ENCODE measurements at places on chromosomes 7 and 10.

DNA sequence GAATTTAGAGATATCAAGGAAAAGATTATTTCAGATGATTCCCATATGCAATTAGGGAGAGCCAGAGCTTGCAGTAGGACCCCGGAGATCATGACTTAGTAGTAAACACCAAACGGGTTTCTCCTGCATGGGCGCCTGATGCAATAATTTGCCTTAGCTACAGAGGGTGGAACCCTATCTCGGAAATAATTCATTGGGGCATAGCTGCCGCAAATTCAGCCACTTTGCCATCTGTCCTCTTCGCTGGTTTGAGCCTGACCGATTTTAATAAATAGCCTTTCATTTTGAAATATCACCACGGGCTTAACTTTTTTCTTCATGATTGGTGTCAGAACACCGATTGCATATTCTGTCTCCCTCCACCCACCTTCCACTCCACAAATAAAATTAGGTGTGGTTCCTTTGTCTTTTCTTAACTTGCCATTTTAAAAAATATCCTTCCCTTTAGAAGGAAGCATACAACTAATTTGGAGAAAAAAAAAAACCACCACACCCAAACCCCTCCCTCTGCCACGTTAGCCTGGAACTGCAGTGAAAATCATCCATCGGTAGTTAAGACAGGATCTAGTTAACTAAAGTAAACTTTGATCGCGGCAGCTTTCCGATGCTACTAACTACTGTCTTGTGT lies 1.4 kb downstream of the GARS1 start:
- DNase-seq: no peak

- DNase-seq: no peak
Measured at GRCh38 chr10:49178489-49179471, 9.4 kb downstream of the TMEM273 start.

DNA sequence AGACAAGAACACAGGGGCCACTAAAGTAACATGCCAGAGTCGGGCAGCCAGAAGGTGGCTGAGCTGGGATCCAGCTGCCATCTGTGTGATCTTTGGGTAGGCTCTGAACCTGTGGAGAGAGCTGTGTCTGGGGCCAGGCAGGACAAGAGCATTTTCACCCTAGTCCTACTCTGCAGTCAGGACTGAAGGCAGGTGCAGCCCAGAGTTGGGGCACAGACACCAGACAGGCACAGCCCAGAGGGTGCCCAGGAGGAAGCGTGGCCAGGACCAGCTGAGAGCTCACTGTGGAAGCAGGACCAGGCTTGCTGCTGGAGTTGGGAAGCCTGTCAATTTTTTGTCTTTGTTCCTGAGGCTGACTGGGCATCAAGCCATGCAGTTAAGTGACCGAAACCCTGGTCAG lies 113.6 kb downstream of the ADCY1 start:
- DNase-seq: no peak

DNA sequence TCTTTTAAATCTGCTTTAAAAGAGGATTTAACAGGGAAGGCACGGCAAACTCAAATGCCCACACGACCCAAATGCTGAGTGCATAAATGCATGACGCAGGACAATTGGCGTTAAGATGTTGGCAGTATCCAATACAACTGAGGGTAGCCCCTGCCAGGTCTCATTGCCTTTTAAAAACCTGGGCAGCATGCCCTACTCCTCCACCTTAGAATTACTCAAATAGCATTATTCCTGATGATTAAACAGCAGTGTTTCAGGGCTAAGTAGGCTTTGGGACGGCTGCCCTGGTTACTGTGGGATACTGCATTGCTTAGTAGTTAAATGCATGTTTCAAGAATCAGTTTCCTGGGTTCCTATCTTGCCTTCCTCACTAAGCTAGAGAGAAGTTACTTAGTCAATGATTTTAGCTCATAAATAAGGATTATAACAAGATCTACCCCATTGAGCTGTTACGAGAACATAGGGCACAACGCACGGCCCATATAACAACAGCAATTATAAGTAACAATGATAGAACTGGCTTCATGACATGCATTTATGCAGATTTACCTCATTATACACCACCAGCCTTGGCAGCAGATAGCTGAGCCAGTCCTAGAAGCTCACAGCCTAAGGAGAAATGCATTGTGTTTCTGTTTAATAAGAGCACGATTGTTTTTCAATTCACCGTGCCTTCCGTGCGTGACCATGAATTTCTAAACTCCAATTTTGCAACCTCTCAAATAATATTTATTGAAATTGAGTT lies 7.9 kb downstream of the TUBAL3 start:
- DNase-seq: no peak

- DNase-seq: no peak
Measured at GRCh38 chr10:63241841-63242281, 108.7 kb downstream of the NRBF2 start.

- no peak for DNase-seq
Measured at GRCh38 chr10:99977916-99978315, 31.8 kb downstream of the DNMBP start.

DNA sequence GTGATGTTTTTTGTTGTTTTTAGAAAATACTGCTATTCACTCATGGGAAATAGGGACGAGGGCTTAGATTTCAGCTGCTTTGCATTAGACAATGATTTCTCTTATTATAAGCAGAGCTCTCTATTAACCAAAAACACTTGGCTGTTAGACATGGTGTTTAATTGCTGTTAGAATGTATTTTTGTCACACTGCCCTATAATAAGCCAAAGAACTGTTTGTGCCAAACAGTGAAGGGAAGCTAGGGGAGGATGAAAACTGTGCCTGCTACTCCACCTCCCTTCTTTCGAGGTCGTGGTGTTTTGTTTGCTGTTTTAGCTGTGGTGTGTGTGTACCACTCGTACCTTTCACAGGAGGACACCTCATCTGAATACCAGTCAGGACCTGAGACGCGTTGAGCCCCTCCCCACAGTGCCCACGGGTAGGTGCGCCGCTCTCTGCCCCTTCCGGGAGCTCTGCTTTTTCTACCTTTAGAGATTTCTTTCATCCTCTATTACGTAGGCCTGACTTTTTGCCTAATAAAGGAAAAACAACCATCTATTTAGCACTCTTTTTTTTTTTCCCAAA lies 57.9 kb downstream of the CUX1 start:
- DNase-seq: no peak

GRCh38 chr10:35426657-35427056 lies 90.3 kb downstream of the CCNY start:
- no peak for DNase-seq

- no peak for DNase-seq
Measured at GRCh38 chr7:10521306-10521705, 452.4 kb upstream of the PHF14 start.

DNA sequence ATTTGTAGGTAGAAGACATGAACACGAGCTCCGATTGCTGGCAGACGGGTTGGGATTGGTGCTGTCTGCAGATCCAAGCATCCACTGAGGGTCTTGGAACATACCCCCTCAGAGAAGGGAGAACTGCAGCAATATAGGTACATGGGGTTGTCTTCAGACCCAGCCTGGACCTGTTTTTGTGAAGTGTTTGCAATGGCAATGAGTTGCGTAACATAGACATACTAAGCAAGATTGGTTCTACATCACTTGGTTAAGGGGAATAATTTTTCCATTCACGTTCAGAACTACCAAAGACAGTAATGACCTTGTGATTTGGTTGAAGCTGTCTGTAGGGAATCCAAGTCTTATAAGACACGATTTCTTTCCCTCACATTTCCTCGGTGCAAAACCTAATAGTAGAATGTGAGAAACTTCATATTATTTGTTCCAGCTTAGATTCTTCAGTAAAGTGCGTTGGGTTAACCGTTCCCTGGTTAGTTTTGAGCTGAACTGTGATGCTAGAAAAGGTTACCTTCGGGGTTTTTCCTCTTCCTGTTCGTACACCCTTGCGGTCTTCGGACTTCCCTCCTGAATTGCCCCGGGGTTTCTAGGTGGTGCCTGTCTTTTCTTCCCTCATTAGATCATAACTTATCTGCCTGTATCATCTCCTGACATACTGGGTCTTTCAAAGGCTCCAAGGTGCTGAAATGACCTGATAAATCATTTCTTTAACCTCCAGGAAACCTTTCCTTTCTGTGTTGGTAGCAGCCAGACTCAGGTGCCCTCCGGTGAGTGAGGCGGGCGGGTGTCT lies 14.4 kb downstream of the PROSER2 start:
- DNase-seq: no peak
